ENCODE measurements at places on chromosomes 3 and 15.

DNA sequence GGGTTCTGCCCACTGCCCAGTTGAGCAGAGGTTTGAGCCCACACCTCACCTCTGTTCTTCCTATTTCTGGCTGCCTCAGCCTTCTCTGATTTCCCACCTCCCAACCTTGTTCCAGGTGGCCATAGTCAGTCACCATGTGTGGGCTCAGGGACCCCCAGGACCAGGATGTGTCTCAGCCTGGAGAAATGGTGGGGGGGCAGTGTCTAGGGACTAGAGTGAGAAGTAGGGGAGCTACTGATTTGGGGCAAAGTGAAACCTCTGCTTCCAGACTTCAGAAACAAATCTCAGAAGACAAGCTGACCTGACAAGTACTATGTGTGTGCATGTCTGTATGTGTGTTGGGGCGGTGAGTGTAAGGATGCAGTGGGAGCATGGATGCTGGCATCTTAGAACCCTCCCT, 22.9 kb downstream of the SHF start:
- no peak for DNase-seq

GRCh38 chr3:53845103-53845880, 927 bp downstream of the CHDH start:
- peak; percentile 47 for DNase-seq

DNA sequence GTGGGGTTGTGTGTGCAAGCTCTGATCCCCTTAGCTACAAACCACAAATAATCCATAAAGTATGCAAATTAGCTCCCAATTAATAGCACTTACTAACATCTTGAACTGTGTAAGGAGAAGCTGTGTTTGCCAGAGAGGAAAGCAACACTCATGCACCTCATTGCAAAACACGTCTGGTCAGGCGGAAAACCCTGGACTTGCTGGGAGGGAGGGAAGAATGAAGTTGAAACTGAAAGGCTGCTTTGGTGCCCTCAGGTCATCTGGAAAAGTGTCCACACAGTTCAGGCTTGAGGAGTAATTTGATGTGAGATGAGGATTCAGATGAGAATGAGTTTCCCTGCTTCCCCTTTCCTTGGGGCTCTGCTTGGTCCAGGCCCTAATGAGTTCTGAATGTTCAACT, 185.5 kb upstream of the ANKRD28 start:
- peak; percentile 78 for DNase-seq

- no peak for DNase-seq
Measured at GRCh38 chr3:58800032-58800431, 133.5 kb upstream of the FAM3D start.

DNA sequence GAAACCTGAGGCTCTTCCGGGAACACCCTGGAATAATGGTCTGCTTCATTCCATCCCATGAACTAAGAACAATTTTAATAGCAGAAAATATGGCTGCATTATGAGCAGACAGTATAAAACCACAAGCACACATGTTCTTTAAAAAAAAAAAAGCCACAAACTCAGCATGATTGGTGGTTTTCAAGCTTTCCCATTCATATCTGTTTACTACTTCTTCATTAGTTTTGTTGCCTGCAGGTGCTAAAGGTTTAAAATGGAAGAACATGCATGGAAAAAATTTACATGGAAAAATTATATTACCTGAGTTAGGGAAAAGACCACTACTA, 137.9 kb upstream of the HES1 start:
- DNase-seq: no peak

Data from MCF 10A (cell line).